ENCODE measurements at places on chromosomes 5 and 9.

GRCh38 chr9:109707355-109707754 is 72.6 kb upstream of the PALM2AKAP2 start:
- DNase-seq: no peak

DNA sequence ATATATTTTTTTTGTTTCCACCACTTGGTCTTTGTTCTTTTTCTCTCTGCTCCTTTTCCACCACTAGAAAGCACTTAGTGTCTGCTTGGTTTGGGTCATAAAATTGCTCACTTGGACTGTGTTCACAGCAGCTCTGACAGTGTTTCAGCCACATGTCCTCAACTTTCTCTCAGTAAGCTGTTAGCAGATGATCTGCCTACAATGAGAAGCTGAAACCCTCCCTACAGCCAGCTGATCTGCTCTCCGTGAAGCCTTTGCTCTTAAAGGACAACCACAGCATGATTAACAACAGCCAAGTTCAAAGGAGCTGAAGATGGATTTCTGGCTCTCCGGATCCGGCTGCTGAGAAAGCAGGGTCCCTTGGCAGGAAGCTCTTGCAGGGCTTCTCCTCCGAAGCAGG is 31.6 kb downstream of the PRLR start:
- no peak for DNase-seq

- DNase-seq: no peak
These were observed 138.6 kb upstream of the SPEF2 start for GRCh38 chr5:35478856-35479682.

DNA sequence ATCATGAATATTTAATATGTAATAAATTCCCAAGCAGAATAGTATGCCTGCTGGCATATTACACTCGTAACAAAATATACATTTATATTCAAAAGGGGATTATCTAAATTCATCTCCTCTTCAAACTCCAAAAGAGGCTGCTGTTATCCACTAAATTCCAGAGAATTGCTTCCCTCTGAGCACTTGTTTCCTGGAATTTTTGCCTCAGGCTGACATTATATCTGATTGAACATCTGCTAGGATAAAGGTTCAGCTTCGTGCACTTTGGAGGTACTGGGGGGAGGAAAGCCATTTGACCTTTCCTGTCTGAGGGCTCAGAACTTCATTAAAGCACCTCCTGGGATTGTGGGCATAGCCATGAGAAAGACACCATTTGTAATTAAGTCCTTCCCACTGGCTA is 4.3 kb upstream of the HAPLN1 start:
- no peak for DNase-seq

GRCh38 chr5:174798551-174798951 is 74.2 kb downstream of the MSX2 start:
- DNase-seq: no peak

DNA sequence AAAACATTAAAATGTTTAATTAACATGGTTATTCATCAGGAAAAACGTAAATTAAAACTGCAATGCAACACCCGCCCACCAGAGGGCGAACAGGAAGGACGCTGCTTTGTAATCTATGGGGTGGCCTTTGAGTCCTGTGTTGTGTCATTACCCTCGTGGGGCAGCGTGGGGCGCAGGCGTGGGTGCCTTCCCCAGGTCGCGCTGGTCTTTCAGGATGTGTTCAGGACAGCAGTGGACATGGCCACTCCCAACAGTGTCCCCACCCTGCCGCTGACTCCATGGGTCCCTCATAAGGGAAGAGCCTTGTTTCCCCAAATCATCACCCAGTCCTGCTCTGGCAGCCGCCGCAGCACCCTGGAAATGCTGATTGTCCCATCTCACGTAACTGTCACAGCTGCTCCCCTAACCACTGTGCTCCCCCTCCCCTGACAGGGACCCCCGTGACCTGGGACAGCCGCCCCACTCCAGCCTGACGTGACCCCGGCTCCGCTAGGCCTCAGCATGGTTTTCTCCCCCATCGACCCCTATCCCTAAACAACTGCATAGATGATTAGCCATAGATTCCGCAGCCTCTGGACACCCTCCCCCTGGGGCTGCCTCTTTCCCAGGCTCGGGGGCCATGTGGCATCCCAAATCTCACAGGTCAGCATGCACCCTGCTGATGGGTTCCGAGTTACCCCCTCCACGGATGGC is 36.4 kb downstream of the GLT6D1 start:
- no peak for DNase-seq

- no peak for DNase-seq
These were observed 170.7 kb downstream of the MAPKAP1 start for GRCh38 chr9:125536167-125536772.
